ENCODE measurements at places on chromosomes 7 and 10.

DNA sequence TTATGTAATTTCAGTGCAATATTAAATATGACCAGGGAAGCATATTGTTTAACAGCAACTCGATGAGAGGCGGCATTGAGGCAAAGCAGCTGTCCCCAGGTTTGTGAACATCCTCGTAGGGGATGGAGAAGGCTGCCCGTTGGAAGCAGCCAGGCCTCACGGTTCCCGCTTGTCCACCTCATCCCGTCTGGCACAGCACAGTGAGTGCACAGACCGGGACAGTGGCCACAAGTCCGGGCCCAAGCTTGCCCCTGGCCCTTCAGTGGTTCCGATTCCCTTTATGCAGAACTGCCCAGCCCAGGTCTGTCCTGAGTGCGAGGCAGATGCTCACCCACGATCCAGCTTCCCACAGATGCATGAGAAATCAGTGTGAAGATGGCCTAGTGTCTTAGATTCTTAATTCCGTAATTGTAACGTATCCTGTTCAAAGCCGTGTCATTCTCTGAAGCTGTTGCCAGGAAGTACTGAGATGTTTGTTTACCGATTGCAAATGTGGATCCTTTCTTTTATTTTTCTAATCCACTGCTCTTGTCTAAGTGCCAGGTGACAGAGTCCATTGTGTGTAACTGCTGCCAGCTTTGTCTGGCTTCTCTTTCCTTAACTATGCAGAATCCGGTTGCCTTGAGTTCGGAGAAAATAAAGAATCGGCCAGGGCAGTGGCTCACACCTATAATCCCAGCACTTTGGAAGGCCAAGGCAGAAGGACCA lies 35.5 kb downstream of the PFKP start:
- peak; percentile 72 for DNase-seq

- DNase-seq: peak; percentile 46
These were observed 134.8 kb downstream of the PDE1C start for GRCh38 chr7:31935124-31936054.

DNA sequence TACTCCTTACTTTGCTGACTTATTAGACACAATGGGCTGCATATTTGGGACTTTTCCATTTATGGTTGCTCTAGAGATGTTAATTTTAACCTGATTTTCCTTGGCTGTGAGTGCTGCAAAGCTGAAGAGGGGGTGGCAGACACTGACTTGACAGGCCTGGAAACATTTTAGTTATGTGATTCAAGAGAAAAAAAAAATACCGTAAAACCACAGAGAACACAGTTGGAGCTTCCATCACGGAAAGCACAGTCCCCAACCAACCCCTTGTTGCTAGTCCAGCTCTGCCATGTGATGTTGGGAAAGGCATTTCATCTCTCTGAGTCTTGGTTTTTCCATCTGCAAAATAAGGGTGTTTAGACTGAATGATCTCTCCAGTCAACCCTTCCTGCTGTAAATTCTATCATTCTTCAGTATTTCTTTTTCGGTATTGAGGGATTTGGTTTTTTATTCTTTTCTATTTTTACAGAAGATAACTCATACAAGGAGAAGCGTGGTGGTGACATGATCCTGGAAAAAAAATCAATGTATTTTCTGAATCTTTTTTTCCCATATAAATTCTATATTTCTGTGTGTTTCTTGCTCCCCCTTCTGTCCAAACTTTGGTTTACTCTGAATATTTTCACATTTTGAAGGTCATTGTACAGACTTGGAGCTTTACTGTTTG lies 246.1 kb downstream of the REEP3 start:
- no peak for DNase-seq

GRCh38 chr10:74973741-74974392 lies 137.6 kb upstream of the SAMD8 start:
- no peak for DNase-seq

- peak; percentile 70 for DNase-seq
These were observed 171.2 kb downstream of the ARHGAP12 start for GRCh38 chr10:31757386-31757791.

DNA sequence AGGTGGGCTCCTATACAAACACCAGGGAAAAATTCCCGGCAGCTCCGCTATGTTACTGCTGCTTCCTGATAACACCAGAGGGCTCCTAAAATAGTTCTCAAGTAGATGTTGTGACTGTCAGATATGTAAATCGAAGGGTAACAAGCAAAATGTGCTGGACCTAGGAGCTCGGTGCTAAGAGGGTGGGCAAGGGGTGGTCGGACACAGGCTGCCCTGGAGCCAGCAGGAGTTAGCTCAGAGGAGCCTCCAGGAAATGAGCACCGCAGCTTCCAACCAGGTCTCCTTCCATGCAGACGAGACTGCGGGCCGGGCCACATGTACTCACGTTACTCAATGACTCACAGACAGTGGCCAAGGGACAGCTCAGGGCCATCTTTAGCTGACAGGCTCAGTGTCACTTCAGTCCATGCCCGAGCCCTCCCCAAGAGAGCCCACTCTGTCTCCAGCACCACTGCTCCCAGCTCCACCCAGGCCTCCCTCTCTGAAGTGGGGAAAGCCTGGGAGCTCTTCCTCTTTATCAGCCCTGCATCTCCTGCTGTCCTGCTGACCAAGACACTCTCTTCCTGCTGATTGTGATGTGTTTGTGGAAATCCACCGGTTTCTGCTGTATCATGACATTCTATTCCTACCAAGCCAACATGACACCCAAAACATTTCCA lies 37.2 kb upstream of the TMEM273 start:
- DNase-seq: no peak

- no peak for DNase-seq
These were observed 441.4 kb upstream of the ZMIZ1 start for GRCh38 chr10:78627254-78627795.

GRCh38 chr10:17883621-17884020 lies 68.1 kb upstream of the SLC39A12 start:
- no peak for DNase-seq

GRCh38 chr7:42886129-42886528 lies 25.7 kb downstream of the C7orf25 start:
- DNase-seq: no peak

DNA sequence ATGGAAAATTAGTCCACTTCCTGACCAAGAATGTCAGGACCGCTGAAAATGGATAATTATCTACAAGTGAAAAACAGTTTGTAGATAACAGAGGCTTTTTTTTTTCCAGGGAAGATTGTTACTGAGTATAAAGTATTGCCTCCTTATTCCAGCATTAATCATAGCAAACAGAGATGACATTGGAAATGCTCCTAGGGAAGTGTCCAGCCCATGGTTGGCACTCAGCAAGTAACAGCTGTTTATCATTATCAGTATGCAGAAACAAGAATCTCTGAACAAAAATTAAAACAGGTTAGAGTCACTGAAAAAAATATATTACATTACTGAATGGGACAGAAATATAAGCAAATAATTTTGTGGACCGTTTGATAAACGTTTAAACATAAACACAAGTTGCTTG lies 14.6 kb downstream of the FGL2 start:
- no peak for DNase-seq

DNA sequence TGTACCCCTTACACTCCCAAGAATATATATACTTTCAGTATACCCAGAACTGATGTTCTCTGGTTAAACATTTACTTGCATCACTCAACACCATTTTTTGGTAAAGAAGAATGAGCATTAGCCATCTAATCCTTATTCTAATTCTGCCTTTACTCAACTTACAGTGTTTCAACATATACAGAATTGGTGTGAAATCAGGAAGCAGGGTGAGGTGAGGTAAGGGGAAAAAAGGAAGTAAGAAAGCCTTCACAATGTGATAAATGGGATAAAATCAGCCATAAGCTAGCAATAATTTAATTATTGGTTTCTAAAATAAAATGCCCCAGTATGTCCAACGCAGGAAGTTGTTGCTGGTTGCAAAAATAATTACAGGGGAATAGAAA lies 605.4 kb downstream of the KCNMA1 start:
- DNase-seq: no peak

DNA sequence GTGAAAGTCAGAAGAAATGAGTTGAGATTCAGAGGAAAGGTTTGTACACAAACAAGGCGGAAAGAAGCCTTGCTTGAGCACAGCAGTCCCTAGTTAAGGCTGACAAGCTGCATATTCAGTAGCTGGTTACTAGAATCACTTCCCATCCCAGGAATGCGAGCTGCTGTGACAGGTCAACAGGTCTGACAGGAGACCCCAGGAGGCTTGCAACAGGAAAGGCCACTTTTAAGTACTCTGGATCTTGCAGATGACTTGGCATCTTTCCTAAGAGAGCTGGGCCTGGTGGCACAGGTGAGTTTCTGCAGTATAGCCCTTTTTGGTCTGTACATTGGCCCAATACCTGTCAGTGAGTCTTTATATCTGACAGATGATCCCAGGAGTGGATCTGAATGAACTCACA lies 35.7 kb upstream of the UNC5B start:
- no peak for DNase-seq

DNA sequence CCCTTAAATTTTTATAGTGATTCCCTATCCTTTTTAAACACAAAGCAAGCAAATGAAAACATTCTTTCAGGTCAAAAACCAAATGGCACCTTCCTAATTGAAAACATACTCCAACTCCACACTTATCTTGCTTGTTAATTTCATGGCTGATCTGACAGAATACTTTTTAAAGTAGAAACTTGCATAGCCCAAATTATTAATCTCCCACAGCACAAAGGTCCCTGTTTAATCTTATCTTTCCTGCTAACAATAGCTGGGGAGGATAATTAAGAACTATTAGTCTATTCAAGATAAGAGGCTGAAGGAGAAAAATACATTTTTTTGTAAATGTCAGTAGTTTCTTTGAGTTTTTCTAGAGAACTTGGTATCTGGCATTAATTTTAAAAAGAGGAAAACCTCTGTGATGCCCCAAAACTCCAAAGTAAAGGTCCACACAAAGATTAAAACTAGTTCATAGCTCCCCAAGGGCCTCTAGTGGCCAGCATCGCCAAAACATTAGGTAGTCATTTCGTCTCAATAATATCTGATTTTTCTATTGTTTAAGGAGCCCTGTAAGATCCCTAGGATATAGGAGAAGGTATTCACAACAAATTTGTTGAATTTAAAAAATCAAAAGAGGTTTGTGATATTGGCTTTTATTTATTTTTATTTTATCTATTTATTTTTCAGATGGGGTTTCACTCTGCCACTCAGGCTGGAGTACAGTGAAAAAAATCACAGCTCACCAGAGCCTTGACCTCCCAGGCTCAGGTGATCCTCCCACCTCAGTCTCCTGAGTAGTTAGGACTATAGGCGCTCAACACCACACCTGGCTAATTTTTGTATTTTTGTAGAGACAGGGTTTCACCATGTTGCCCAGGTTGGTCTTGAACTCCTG lies 14.7 kb downstream of the CDNF start:
- peak; percentile 33 for DNase-seq

- no peak for DNase-seq
These were observed 49.9 kb upstream of the RELN start for GRCh38 chr7:104039363-104039762.

GRCh38 chr10:9450801-9451200 lies 1396.3 kb downstream of the GATA3 start:
- no peak for DNase-seq

DNA sequence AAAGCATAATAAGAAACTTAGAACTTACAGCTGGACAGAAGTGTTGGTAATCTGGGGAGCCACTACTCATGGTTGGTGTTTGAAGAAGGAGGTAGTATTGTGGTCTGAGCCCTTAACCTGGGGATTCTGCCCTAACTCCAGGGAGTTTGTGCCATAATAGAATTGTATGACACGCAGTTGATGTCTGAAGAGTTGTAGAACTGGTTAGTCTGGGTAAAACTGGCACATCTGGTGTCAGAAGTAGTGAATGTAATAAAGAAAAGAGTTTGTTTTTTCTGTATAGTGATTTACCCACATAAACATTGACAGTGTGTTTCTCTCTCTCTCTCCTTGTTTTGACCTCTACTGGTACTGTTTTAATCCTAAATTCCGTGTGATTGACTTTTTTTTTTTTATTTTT lies 448.1 kb upstream of the SEMA3D start:
- DNase-seq: no peak

DNA sequence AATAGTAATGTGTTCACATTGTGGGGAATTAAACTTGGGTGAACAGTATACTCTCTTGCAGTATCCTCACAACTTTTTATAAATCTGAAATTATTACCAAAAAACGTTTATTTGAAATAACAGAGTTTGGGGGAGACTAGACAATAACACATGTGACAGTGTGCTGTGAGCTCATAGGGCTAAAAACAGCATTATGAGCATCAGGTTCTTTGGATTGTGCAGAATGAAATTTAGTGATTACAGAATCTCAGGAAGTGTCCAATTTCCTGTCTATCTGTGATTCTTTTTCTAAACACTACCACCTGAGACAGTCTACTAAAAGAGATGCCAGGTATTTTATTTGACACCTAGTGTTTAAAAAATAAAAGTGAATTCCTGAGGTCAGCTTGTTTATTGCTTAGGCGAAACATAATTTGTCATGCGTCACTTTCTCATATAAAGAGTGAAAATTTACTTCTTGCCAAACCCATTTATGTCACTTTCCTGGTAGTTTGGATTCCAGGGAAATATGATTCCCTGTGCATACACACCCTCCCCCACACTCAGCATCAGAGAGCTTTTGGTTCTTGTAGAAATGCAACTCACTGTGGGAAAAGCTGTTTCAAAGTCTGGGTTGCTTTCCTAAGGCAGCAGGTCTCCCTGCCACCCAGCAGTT lies 71.2 kb downstream of the AOAH start:
- peak; percentile 18 for DNase-seq

DNA sequence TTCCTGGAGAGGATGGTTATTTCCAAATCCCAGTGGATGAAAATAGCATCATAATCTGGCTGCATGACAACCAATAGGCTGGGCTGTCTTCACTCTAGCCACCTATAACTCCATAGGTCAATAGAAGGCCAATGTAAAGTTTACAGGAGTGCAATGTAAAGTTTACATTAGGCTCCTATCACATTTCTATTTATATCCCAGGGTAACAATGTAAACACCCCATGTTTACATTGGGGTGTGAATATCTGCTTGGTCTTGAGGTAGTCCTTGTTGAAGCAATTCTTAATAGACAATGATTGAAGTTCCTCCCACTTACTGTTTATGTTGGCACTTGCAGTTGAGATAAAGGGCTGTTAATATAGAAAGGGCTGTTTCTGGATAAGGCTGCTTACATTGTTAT lies 21.5 kb downstream of the CH25H start:
- no peak for DNase-seq

GRCh38 chr10:69009360-69009759 lies 20.8 kb downstream of the KIFBP start:
- DNase-seq: no peak

DNA sequence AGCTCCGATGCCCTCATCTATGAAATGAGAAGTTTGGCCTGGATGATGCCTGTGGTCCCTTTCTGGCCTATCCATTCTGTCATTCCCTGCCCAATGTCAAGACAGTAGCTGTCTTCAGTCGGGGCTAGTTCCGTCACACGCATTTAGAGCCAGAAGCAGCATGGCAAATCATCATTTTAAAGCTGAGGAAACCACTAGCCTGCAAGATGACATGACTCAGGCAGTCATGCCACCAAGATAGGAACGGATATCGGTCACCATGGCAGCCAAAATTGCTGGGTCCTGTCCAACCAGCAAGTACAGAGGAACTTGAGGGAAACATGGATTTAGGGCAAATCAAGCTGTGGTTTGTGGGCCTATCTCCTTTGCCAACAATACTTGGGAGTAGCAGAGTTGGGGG lies 64.5 kb upstream of the MRLN start:
- no peak for DNase-seq

- DNase-seq: no peak
These were observed 129.4 kb downstream of the BMPER start for GRCh38 chr7:34034728-34035127.

GRCh38 chr10:45487735-45488134 lies 113.7 kb downstream of the ALOX5 start:
- DNase-seq: no peak

GRCh38 chr7:2775376-2775775 lies 68.7 kb downstream of the GNA12 start:
- no peak for DNase-seq
